ENCODE measurements at places on chromosomes 11 and 22.

GRCh38 chr22:49951986-49952896 is 8.3 kb upstream of the PIM3 start:
- DNase-seq, result no peak

DNA sequence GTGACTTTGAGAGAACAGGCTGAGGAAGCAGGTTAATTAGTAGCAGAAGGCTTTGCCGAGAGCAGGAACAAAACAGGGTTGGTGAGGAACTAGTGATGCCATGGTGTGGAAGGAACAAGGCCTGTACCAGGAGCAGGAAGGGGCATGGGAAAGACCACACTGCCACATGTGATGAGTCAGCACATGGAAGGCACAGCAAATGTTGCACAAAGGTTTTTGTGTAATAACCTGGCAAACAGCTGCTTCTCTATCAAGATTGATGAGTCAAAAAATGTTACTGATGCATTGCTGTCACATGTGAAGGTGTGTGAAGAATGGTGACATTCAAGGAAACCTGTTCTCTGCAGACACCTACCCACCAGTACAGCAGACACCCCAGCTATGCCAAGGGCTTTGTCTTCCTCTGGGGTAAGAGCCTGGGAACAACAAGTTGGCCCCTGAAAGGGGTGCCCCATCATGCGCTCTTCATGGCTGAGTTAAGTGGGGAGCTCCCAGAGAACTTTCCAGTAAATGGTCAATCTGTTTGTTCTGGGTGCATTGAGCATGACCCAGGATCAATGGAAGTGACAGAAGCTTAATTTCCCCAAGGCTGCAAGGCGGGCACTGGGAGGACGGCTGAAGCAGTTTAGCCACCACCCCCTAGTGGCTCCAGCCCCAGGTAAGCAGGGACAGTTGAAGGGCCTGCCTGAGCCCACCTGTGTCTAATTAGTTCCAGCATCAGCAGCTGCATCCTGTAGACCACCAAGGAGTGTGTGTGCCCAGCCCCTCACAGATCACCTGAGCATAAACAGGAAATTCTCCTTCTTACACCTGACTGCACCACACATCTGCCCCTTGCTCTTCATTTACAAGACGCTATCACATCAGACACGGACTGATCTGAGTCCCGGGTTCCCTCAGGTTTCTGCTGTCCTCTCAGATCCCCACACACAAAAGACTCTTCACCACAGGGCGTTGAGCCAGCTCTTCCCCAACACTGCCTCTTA is 47.6 kb downstream of the GGTLC2 start:
- no peak for DNase-seq

DNA sequence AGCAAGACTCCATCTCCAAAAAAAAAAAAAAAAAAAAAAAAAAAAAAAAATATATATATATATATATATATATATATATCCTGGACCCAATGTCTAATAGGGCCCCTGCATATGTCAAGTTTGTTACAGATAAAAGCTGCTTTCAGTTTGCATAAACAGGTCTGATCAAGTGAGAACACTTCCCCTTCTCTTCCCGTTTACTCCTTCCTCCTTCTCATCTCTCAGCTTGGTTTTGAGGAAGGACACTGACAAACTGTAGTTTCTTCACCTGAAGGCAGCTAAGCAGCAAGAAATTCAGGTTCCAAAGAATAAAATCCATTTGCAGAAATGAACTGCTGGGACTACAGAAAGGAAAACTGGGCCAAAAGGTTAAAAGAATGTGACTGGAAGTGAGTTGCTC is 11.7 kb downstream of the THOC5 start:
- no peak for DNase-seq

DNA sequence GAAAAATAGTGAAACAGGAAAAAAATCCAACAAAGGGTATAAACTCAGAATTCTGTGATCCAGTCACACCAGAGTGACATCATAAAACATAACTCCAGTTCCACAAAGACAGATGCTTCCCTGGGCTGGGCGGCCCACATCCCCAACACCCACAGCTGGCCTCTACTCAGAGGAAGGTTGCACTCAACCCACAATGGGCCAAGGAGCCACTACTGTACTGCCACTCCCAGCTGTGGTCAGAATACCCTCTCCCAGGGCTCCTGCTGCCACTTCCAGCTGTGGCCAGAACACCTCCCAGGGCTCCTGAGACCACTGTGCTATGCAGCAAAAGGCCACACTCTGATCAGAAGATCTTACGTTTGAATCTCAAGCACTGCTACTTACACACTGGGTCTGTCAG is 18.3 kb downstream of the SMCO4 start:
- DNase-seq, result no peak

GRCh38 chr11:132681971-132682370 is 850.3 kb downstream of the OPCML start:
- DNase-seq, result no peak
